T follicular helper cell (primary cell): ENCODE measurements at places on chromosomes 1 and 21.

GRCh38 chr1:73040811-73041210 lies 758.5 kb upstream of the NEGR1 start:
- no peak for DNase-seq

GRCh38 chr1:89453123-89453972 lies 71.3 kb upstream of the LRRC8B start:
- no peak for DNase-seq

DNA sequence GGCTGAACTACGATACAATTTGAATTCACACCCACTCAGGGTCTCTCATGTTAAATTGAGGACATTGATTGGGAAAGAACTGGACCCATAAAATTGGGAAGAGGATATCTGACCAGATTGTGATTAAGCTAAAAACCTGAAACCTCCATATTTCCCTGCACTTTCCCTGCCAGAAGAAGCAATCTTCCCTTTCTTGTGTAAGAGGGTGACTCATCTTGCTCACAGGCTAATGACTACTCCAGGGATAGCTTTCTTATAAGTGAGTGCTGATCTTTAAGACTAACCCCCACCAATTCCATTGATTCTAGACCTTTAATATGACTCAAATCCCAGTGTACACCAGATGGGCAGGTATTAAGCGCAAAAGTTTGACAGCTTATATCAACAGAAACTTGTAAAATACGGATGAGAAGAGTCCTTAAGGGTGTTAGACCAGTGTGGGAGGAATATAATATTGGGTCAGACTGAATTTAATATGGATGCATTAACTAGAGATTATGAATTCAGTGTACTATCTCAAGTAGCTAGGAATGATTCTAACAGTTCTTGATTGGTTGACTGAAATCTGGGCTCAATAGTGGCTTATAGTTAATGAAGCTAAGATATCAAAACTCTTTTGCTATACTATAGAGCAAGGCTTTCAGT lies 12.1 kb upstream of the SGIP1 start:
- no peak for DNase-seq

DNA sequence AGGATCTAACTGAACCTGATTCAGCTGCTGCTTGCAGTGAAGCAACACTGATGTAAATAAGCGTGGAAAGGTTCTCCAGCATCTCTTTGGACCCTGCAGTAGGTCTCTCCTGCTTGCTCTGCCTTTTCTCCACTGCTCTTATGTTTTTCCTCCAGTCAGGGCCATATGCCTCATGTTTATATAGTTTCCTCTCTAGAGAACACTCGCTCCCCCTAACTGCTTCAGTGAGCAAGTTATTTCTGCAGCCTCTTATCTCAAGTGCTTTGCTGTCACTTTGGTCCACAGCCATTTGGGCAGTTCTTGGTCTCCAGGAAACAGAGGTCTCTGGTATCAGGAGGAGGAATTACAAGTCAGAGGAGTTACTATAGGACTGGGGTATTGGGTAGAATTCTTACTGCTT lies 5.3 kb downstream of the PRUNE1 start:
- DNase-seq = no peak
